HEK293T (cell line): ENCODE measurements at places on chromosomes 4 and X.

- peak; percentile 10 for DNase-seq
These were observed 41.1 kb upstream of the PPARGC1A start for GRCh38 chr4:23930750-23931488.

GRCh38 chrX:39750256-39750790 is 347.4 kb downstream of the BCOR start:
- DNase-seq, result no peak

GRCh38 chr4:39066371-39066770 is 4.3 kb downstream of the KLHL5 start:
- DNase-seq, result no peak

- no peak for DNase-seq
These were observed 4.5 kb downstream of the ANXA5 start for GRCh38 chr4:121692261-121692660.

DNA sequence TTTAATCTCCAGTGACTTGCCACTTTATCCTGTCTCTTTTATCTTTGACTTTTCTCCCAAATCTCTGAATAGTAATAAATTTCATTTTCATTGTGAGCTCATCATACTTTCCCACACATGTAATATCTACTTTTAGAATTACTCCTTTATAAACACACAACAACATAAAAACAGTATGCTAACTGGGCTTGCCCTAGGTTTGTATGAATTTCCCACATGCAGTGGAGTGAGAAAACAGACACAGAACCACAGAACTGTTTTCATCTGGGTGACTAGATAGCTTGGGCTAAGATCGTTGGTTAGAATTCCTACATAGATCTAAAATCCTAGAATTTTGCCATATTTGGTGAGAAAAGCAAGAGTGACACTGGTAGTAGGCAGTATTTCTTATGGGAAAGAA is 409.5 kb downstream of the SPRY1 start:
- no peak for DNase-seq

- DNase-seq, result no peak
These were observed 1.0 kb downstream of the WFS1 start for GRCh38 chr4:6270636-6271121.

DNA sequence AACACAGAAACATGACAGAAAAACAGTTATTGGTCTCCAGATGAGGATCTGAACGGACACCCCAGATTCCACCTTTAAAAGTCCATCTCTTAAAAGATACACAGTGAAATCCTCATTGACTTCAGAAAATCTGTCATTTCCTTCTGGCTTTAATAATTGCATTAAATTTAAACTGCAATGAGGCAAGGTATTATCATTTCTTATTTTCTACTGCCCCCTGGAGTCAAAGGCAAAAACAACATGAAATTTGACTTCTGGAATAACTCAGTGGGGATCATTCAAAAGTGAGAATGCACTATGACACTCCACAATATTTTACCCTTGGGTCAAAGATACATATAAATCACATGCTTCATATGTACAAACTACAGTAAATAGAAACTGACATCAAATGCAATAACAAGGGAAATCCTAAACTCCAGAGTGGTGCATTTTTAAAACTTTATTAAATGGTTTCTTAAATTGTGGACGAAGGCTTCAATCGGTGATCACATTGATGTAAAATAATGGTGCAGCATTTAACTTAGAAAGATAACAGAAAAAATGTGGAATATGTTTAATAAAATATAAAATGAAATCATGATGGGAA is 56.4 kb upstream of the SPANXN1 start:
- DNase-seq, result peak; percentile 4
